BJ (cell line): ENCODE measurements at places on chromosomes 11 and 22. TPM values are rescaled to one million over a fixed set of nuclear protein-coding genes. Genes with fewer than 3 reads are reported as not detected.

The THY1 gene
- 1,541 and 1,905 TPM in 2 replicates for polyA plus RNA-seq

DNA sequence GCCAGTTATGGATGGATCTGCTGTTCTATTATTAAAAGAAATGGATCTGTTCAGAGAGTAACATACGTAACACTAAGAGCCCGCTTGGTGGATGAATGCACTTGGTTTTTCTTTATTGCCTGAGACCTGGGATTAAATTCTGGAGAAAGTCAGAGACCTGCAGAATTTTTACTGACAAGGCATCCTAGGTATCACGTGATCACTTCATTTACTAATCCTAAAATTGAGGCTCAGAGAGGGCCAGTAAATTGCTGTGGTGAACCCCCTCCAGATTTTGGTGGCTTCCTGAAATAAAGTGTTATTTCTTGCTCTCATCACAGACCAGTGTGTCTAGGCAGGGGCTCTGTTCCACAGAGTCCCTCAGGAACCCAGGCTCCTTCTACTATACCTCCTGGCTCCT, 187.9 kb upstream of the LARGE1 start:
- no peak for DNase-seq

- DNase-seq: no peak
These were observed 24.2 kb downstream of the PRDM10 start for GRCh38 chr11:129978447-129978846.

The EFCAB6 gene
- 0.75 and 1.4 TPM in 2 replicates for polyA plus RNA-seq
